Thymus (tissue), 14 donors: ENCODE measurements at places on chromosomes 3 and 15.

DNA sequence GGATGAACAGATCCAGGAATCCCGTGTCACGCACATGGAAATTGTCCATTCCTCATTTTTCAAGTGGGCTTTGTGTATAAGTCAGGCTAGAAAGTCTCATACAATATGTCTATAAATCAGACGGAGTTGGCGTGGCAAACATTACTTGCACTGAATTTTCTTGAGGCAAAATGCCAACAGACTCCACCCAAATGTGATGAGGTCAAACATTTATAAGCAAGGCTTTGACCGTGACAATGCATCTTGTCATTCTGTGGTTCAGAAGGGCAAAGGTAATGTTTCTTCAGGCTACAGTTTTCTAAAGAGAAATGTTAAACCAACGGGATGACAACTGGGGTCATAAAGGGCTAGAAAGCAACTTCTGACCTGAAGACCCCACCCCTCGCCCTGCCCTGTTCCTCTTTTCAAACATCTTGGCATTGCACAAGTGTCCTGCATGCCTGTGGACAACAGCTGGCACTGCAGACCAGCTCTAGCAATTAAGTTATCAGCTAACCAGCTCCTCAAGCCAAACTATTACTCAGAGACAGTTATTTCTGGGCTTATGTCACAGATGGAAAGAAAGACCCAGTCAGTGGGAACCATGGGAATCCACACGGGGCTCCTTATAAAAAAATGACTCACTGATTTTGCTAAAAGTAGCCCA lies 36.5 kb upstream of the SPTBN5 start:
- no peak for DNase-seq

- DNase-seq: no peak
Measured at GRCh38 chr15:53129121-53129904, 339.2 kb upstream of the ONECUT1 start.

GRCh38 chr3:106167728-106168127 lies 298.9 kb upstream of the CBLB start:
- no peak for DNase-seq

- no peak for DNase-seq
Measured at GRCh38 chr15:63362885-63363284, 18.8 kb downstream of the CA12 start.

GRCh38 chr15:62737551-62737950 lies 305.0 kb upstream of the TPM1 start:
- no peak for DNase-seq

DNA sequence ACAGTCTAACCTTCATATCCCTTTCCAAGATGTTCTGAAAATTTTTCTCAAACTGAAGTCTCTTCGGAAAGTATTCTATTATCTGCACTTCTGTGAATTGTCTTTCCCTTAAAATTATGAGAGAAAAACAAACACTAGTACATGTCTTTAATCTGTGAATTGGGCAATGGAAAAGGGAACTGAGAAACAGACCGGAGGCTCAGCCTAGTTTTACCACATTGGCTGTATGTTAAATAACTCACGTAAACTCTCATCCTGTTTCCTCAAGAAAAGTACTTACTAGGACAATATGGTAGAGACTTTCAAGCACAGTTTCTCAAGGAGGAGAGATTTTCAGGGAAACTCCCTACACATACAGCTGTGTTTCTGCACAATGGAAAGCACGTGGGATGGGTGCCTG lies 982.2 kb upstream of the SEMA6D start:
- DNase-seq: no peak

GRCh38 chr15:39506146-39506545 lies 74.7 kb upstream of the THBS1 start:
- no peak for DNase-seq

- DNase-seq: no peak
Measured at GRCh38 chr15:26166429-26166828, 303.3 kb upstream of the ATP10A start.

DNA sequence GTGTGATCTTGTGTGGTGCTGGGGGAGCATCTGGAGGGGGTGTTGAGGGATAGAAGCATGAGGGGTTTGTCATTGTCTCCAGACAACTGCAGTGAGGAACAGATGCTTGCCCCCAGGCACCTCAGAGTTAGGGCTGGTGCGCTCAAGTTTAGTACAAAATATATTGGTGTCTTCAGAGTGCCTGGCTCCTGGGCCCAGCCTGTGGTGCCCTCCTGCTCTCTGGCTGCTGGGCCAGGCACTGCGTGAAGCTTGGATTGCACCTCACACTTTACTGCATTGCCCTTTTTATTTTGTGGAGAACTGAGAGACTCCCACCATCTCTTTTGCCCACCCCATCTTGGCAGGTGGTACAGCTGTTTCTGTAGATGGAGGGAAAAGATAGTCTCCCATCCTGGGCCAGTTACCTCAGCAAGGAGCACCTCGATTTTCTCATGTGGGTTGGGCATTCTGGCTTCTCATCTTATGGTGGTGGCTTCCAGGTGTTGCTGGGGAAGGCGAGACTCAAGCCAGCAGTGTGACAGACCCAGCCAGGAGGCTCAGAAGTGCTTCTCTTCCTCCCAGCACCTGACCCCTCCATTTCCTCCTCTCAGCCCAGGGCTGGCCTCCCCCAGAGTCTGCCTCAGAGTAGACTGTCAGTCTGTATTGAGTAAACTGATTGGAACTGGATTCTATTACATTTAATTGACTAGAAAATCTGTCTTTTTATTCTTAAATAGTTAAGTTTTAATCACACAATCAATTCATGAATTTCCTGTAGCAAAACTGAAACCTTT lies 140.5 kb downstream of the DNAJB8 start:
- DNase-seq: no peak

GRCh38 chr15:78004222-78004727 lies 73.2 kb downstream of the TBC1D2B start:
- DNase-seq: no peak

DNA sequence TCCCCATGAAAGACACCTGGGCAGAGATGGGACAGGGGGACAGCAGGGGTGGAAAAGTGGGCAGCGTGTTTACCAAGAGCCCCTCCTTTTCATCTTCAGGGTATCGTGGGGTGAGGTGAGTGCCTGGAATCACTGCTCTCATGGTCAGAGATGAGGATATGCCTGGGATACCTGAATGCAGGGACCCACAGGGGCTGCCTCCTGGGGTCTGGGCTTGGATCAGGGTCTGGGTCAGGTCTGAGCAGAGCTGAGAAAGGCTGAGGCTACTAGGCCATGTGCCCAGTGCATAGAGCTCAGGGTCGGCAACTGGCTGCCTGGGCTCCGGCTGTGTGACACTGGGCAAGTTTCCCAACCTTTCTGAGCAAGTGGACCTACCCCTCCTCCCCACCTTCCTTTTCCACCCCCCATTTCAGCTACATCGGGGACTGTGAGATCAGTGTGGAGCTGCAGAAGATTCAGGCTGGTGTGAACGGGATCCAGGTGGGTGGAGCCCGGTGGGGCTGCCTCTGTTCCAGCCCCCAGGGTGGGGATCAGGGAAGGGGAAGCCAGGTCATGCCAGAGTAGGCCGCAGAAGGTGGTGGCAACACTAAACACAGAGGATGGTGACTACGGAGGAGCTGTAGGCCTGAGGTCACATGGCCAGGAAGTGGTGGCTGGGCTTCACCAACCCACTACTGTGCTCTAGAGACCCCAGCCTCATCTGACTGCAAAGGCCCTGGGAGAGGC lies 24.5 kb downstream of the ESYT3 start:
- no peak for DNase-seq

- no peak for DNase-seq
Measured at GRCh38 chr3:165195640-165196576, at the start of gene SLITRK3. SLITRK3 (minus strand) TSS chr3:165196384; CDS start chr3:165190830, 5,554 bp downstream.

GRCh38 chr3:58349792-58350626 lies 17.3 kb downstream of the PXK start:
- peak; percentile 42 for DNase-seq

GRCh38 chr15:53586799-53587198 lies 172.7 kb downstream of the WDR72 start:
- DNase-seq: no peak

GRCh38 chr3:195800240-195800639 lies 11.5 kb downstream of the MUC4 start:
- no peak for DNase-seq

- DNase-seq: no peak
Measured at GRCh38 chr3:183306798-183307671, 54.0 kb downstream of the B3GNT5 start.

GRCh38 chr3:30492322-30493192 lies 113.8 kb upstream of the TGFBR2 start:
- no peak for DNase-seq

DNA sequence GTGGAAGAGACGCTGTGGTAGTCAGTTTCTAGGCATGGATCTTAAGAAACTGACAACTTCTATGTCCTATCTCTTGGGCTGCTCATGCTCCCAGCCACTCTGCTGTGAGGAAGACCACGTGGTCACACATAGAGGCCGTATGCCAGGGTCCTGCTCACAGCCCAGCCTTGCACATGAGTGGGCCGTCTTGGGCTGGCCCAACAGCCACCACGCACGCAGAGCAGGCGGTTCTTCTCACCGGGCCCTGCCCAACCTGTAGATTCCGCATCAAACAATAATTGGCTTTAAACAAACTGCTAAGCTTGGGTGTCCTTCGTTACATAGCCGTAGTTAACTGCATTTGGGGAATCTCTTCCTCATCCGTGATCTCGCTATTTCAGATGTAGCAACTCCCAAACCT lies 26.0 kb downstream of the SLC41A3 start:
- no peak for DNase-seq

DNA sequence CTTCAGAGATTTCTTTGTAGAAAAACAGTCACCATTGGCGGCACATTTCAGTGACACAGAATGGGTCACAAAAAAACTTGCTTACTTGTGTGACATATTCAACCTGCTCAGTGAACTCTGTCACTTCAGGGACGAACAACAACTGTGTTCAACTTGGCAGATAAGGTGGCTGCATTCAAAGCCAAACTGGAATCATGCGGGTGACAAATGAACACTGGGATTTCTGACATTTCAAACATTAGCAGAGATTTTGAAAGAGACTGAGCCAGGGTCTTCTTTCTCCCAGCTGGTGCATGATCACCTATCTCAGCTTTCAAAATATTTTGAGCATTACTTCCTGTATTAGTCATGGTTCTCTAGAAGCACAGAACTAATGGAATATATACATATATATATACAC lies 1.9 kb upstream of the EID1 start:
- no peak for DNase-seq

DNA sequence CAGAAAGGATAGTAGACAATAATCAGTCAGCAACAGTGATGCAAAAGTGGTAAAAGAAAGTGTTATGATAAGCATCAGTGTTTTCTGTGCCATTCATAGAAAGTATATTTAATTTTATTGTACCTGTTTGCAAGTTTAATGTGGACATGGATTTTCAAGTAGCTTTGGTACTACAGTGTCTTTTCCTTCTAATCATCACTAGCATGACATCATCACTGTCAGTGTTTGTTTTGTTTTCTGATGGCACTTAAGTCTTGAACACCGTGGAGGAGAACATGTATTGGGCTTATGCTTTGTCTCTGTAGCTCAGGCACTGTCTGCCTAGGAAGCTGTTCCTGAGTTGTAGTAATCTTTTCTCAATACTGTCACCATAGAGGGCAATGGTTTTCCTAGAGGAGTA lies 41.9 kb downstream of the SETD5 start:
- DNase-seq: no peak

DNA sequence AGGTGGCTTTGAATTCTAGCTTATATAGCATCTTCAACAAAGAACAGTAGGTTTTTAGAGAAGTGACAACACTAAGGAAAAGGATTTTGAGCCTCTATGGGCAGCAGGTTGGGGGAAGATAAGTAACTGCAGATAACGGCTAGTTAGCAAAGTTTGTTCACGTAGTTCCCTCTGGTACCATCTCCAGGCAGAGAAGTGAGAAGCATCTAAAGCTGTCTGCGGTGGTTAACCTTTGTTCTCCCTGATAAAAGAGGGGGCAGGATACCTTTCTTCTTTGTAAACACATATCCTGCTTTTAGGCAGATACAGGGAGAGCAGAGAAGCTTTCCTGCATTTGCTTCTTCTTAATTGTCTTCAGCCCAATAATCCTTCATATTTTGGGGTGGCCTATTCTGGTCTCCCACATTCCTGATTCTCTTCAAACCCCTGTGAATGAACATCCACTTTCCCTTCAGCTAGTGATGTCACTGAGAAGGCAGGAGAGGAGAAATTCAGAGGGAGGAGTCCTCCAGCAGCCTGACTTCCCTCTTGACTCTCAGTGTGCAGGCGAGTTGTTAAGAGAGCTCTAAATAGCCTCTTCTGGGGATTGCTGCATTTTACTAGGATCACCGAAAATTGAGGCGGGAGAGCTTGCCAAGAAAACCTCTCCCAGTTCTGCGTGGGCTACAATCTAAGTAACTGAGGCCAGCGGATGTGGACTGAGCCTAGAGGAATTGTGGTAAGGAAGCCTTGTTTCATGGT lies 393.7 kb upstream of the C2CD4B start:
- DNase-seq: no peak

- DNase-seq: no peak
Measured at GRCh38 chr15:88258093-88258641, 1.6 kb upstream of the NTRK3 start.

DNA sequence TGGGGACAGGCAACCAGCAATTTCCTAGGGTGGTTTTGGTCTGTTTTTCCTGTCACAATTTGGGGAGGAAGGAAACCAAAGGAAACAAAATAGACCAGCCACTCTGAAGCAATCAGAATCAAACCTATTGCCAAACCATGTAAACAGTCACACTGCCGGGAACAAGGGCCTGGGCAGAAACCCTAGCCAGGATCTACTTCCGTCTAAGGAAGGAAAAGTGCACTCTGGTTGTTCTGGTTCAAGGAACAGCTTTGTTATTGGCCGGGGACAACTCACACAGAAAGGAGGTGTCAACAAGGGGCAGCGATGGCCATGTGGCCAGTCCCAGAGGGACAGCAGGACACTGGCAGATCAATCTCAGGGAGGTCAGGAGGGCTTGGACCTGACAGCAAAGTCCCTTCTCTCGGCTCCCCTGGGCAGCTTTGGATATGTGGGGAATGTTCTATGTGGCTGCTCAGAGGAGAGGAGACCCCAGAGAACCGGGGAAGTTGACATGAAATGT lies 17.5 kb upstream of the RAD18 start:
- no peak for DNase-seq

DNA sequence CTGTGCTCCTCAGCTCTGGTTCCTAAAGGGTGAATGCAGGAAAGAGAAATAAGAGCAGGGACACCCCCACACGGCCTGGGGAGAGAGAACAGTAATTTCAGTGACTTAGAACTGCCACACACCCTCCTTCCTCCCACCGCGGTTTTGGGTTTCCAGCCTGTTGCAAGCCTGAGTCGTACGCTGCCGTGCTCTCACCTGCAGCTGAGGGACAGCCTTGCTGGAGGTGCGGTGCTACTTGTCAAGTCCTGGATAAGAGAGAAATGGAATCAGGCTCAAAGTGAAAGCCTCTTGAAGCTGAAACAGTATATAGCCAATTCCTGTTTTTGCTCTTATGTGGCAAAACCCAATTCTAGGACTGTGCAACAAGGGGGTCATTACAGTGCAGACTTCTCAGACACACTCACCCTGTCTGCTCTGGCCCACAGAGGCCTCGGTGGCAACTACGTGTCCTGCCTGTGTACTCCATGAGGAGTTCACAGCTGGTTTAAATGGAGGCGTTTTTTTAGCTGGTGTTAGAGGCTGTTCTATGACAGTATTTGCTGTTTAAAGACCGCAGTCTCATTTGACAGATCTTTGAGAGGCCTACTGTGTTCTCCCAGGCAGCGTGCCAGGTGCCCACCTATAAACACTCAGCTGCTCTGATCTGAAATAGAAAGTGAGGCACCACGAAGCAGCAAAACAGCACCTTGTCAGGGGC lies 42.9 kb downstream of the TBC1D2B start:
- DNase-seq: no peak

- no peak for DNase-seq
Measured at GRCh38 chr3:134453631-134454030, 32.2 kb downstream of the ANAPC13 start.
